ENCODE measurements at places on chromosomes 5 and 9.

GRCh38 chr9:121372239-121373010 is 2.4 kb upstream of the STOM start:
- H3K27me3 ChIP-seq = peaks cover 3% of the 10 kb centered on the region
- H3K27ac ChIP-seq = no peak overlapping the region
- H3K4me1 ChIP-seq = peaks cover 51% of the 10 kb centered on the region
- no peak for DNase-seq

- DNase-seq = no peak
- peaks cover 1% of the 10 kb centered on the region for H3K27me3 ChIP-seq
- no peak overlapping the region for H3K27ac ChIP-seq
These were observed 20.2 kb downstream of the NSG2 start for GRCh38 chr5:174065528-174066197.

DNA sequence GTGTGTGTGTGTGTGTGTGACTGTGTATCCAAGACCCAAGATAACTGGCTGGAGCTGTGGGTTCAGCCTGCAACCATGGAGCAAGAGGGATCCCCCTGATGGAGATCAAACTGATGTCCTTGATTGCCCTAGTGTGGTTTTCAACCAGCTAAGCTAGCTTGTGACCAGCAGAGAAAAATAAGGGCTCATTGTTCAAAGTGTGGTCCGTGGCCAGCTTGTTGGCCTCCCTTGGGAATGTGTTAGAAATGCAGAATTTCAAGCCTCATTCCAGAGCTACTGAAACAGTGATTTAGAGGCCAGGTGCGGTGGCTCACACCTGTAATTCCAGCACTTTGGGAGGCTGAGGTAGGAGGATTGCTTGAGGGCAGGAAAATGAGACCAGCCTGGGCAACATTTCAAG is 79.9 kb downstream of the ACER2 start:
- peaks cover 12% of the 10 kb centered on the region for H3K4me1 ChIP-seq
- H3K27me3 ChIP-seq = peaks cover 8% of the 10 kb centered on the region
- H3K4me3 ChIP-seq = no peak overlapping the region
- H3K36me3 ChIP-seq = no peaks in the 10 kb centered on the region
- no peak for DNase-seq

DNA sequence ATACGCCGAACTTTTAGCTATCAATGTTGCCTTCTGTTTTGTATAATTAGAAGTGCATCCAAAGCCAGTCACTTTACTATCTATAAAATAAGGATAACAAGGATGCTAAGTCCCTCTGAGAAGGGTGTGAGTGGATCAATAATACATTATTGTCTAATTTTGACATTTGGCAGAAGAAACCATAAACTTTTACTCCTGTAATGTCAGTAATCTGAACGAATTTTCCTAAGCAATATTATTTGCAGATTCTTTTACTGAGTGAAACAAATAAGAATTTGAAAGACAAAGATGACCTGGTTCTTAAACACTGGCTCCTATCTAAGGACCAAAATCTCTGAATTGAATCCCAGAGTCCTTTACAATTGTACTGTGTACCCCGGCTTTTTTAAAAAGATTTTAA is 126.6 kb upstream of the TMEM161B start:
- peaks cover 11% of the 10 kb centered on the region for H3K27me3 ChIP-seq
- no peak overlapping the region for H3K4me3 ChIP-seq
- no peaks in the 10 kb centered on the region for H3K4me1 ChIP-seq
- no peak overlapping the region for H3K27ac ChIP-seq

DNA sequence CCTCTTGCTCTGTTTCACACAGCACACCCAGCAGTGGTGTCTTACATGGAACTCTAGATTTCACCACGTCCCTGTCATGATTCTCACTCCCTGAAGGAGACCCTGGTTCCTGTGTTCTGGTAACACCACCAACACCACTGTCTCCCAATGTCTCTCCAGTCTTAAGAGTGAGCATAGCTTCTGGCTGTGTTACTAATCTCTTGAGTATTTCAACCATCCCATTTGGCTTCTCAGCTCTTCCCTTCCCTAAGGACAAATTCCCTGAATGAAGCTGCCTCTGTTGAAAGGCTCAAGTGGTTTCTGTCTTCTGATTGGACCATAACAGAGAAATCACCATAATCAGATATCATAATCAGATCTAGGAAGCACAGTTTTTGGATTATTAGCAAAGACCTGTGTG is 311.8 kb downstream of the DNAH5 start:
- no peak overlapping the region for H3K4me3 ChIP-seq
- H3K4me1 ChIP-seq = no peaks in the 10 kb centered on the region

- H3K27me3 ChIP-seq = no peaks in the 10 kb centered on the region
- no peak for DNase-seq
- peaks cover 5% of the 10 kb centered on the region for H3K36me3 ChIP-seq
- no peak overlapping the region for H3K27ac ChIP-seq
- no peak overlapping the region for H3K4me3 ChIP-seq
- H3K4me1 ChIP-seq = no peaks in the 10 kb centered on the region
These were observed 41.6 kb upstream of the POU5F2 start for GRCh38 chr5:93782978-93783377.

DNA sequence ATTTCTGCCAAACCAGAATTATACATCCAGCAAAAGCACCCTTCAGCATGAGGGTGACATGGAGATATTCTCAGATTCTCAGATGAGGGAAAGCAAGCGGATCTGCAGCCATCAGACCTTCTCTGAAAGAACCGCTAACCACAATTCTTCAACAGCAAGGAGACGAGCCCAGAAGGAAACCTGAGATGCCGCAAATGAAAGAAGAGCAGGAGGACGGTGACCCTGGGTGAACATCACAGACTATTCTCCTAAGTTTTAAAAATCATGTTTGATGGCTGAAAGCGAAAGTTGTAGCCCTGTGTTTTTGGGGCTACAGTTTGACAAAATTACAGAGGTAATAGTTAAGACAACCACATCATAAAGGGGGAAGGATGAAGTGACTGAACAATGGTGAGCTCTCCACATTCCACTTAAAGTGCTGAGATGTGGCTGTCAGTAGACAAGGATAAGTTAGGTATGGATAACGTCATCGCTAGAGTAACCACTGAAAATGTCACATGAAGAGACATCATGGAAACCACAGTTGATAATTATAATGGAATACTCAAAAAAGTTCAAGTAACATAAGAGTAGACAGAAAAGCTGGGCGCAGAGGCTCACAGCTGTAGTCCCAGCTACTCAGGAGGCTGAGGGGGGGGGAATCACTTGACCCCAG is 31.5 kb upstream of the NSMF start:
- H3K4me3 ChIP-seq = no peak overlapping the region
- H3K4me1 ChIP-seq = no peaks in the 10 kb centered on the region

DNA sequence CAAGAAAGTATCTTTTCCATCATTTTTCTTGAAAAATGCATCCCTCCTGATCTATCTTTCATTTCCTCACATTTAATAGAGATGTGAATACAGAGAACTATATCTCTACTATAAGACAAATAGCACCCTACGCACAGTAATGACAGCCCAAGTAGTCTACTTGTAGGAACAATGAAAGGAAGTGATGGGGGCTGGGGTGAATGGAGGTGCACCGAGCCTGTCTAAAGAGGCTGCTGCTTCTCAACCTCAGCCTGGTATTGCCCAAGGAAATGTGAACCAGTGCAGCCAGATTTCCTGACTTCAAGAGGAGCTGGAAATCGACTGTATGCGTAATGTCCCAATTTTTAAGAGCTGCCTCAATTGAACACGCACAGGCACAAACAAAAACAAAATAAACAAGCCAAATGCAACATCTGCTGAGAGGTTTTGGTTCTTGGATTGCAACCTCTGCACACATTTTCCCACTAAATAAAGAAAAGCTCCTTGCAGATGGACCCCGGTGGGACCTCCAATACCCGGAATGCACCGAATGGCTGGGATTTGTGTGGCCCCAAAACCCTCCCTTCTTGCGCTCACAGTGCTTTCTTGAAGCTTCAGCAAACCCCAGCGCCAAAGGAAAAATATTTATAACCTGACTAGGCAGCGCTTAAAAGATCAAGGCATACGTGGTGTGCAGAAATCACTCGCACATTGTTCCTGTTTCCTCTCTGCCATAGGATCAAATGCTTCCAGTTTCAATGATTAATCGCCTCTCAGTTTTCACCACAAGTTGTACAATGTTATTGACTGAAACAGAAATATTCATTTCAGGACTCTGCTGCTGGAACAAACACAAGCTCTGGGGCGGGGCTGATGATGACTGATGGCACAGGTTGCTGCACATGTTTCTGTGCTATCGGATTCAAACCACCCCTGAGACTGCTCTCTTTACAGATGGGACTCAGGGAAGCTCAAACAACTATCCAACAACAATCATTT is 68.3 kb downstream of the KCNIP1 start:
- H3K36me3 ChIP-seq = no peaks in the 10 kb centered on the region
- H3K27me3 ChIP-seq = peaks cover 35% of the 10 kb centered on the region
- DNase-seq = peak; percentile 1
- H3K4me3 ChIP-seq = no peak overlapping the region
- H3K4me1 ChIP-seq = peaks cover 21% of the 10 kb centered on the region
- peak overlapping the region; percentile 0 for H3K27ac ChIP-seq

DNA sequence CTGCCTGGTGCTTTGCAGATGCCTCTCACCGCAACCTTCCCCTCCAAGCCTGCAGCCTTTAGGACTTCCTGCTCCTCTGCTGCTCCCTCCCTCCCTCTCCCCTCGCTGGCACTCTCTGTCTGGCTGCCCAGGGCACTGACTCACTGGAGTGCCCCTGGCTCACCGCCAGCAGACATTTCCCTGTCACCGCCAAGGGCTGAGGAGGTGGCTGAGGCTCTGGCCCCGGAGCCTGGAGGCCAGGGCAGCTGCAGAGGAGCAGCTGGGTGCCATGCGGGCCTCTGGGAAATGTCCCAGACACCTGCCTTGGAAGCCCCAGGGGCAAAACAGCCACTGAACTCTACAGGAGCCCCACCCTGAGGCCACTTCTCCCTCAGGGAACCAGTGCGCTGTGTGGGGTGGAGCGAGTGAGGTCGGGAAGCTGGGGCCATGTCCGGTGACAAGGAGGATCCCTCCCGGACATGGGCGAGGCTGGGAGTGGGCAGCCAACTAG is 53.4 kb downstream of the TENT4A start:
- no peak overlapping the region for H3K4me3 ChIP-seq
- no peak for DNase-seq
- no peak overlapping the region for H3K27ac ChIP-seq

- peaks cover 62% of the 10 kb centered on the region for H3K4me1 ChIP-seq
- H3K36me3 ChIP-seq = peaks cover 6% of the 10 kb centered on the region
- DNase-seq = no peak
- no peaks in the 10 kb centered on the region for H3K27me3 ChIP-seq
- no peak overlapping the region for H3K27ac ChIP-seq
These were observed 85.8 kb downstream of the GNAQ start for GRCh38 chr9:77945798-77946197.

GRCh38 chr5:94385767-94386166 is 232.6 kb downstream of the KIAA0825 start:
- no peaks in the 10 kb centered on the region for H3K27me3 ChIP-seq
- peaks cover 16% of the 10 kb centered on the region for H3K4me1 ChIP-seq
- H3K27ac ChIP-seq = no peak overlapping the region
- no peaks in the 10 kb centered on the region for H3K36me3 ChIP-seq
- H3K4me3 ChIP-seq = no peak overlapping the region
- DNase-seq = no peak

Data from activated T-helper 1 cell treated with anti-CD3 and anti-CD28 coated beads, Interleukin-12 subunit alpha, Interleukin-12 subunit beta, Interleukin-2, Interleukin-4 antibody, amounts not matched to agents 30 ng/mL and 10 ng/mL and 1 ng/mL, durations not matched to agents 14 hours and 24 hours and 36 hours (primary cell).